ENCODE measurements at places on chromosomes 1 and 21. TPM values are rescaled to one million over a fixed set of nuclear protein-coding genes. Genes with fewer than 3 reads are reported as not detected.

The TFF1 gene
- polyA plus RNA-seq = not detected

The OR6F1 gene
- polyA plus RNA-seq = not detected

GRCh38 chr1:208179263-208179816 is 64.8 kb downstream of the PLXNA2 start:
- DNase-seq = no peak

DNA sequence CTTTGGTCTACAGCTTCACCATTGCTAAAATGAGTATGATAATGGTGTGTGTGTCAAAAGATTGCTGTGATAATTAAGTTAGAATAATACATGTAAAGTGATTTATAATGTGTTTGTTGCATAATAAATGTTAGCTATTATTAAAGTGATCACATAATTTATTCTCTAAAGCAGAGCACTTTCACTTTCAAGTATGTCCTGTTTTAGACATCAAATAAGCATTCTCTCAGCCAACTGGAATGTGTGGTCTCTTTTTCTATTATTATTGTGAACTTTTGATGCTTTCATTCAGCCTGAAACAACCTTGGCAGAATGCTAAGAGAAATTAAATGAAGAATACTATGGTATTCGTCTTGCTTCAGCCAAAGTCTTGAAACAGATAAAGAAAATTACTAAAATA is 102.8 kb upstream of the COL11A1 start:
- DNase-seq = no peak

- no peak for DNase-seq
Observed at GRCh38 chr1:21503706-21504377, 5.4 kb upstream of the ALPL start.

GRCh38 chr21:34973685-34974084 is 75.4 kb downstream of the RUNX1 start:
- DNase-seq = no peak
